ENCODE measurements at places on chromosomes 5 and 9. TPM values are rescaled to one million over a fixed set of nuclear protein-coding genes. Genes with fewer than 3 reads are reported as not detected.

DNA sequence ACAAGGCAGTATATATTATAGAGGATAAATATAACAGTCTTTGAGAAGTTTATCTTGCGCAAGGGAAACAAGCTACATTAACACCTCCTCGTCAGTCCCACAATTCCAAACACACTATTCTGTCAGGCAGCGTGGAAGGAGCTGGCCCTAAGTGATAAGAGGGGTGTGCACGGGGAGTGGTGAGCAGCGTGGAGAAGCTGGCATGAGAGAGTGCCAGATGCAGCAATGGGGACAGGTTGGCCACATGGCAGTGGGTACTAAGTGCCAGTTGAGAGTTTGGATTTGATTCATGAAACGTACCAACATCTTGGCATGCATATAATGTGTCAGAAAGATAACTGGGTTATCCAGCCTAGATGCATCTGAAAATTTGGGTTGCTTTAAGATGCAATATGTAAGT, 460.2 kb downstream of the ICE1 start:
- no peak for DNase-seq

Gene LAMC3
- total RNA-seq: 0.08 TPM

Gene LCN6
- total RNA-seq: not detected

GRCh38 chr9:20620650-20621470, 1.4 kb downstream of the MLLT3 start:
- no peak for DNase-seq

DNA sequence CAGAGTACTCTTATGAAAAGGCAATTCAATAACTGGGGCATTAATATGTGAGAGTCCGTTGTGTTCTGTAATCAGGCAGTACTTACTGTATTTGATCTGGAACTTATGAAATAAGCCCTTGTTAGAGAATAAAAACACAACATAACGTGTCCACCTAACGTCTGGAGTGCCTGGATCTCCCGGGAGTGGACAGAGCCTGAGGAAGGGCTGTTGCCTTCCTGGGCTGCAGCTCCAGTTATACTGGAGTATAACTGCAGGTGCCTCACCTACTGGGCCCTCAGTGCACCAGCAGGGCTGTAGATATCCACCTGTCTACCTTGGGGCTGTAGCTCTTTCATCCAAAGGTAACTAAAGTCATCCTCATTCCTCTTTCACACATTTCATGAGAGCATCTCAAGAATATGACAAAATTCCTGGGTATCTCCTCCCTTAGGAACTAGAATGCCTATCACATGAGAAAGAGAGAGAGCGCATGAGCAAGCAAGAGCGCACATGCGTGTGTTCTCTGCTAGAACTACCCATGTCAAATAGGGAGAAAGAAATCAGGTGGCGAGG, 200.1 kb downstream of the GAPVD1 start:
- DNase-seq: no peak

DNA sequence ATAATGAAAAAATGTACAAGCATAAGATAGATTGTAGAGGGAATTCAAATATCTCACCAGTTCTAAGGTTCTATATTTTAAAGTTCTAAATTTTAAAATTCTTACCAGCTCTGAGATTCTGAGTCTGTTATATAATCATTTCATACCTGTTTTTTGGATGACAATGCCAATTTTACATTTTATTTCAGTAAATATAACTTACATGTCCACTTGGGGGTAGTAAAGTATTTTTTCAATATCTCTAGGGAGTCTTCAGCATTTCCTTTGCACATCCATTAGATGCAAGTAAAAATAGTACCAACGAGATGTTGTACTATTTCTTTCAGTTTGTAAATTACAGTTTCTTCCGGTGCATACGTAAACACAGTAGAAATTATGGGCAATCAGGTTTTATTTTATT, 25.7 kb downstream of the NMUR2 start:
- no peak for DNase-seq

DNA sequence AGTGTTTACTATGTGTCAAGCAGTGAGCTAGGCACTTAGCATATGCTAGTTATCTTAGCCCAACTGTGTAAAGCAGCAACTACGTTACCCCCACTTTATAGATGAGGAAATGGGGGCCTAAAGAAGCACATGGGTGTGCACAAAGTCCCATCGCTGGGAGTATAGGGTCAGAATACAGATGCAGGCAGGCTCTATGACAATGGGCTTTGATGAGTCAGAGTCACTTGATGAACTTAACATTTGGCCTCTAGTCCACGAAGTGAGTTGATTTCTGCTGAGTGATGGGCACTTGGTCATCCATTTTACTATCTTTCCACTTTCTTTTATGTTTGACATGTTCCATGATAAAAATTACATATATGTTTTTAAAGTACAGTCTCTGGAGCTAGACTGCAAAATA, 204.3 kb downstream of the TRIM32 start:
- no peak for DNase-seq

GRCh38 chr9:17742067-17742466, 163.2 kb downstream of the SH3GL2 start:
- no peak for DNase-seq

- DNase-seq: no peak
Observed at GRCh38 chr5:31048282-31049270, 144.9 kb upstream of the CDH6 start.

DNA sequence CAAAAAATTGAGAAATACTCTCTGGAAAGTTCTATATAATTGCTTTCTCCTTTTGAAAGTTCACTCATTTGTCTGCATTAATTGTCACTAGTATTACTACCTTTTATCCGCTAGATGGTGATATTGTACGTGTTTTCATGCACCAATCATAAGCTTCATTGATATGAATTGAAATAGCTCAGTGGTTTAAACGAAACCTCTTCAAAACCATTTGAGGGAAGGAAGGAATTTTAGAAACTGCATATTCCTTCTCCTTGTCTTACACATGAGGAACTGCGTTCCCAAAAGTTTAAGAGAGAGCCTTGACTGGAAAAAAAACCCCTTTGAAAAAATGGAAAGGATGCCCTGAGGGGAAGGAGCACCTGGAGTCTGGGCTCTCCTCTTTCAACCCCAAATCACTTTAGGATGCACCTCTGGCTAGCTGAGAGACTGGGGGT, 98.6 kb downstream of the YTHDC2 start:
- DNase-seq: no peak

DNA sequence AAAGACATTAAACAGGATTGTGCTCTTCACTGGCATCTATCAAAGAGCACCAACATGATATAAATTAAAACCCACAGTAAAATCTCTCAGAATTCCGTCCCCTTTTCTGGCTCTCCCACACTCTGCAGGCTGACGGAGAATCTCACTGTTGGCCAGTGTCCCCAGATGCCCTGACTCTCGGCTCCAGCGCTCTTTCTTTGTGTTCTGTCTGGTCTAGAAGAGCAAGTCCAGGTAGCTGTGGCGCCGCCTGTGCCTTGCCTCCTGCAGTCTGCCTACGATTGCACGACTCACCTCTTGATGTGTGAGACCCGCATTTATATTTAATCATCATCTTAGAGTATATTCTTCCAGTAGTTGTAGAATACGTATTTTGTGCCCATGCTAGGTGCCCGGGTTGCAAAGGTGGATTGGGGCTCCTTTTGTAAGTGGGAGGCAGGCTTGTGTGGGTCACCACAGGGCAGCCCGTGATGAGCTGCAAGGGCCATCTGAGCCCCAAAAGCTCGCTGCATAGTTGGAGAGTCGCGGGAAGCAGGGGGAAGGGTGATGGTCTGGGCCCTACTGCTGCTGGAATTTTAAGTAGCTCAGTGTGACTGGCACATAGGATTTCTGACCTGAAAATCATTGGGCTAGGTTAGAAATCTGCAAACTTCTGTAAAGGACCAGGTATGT, 55.6 kb downstream of the EHMT1 start:
- no peak for DNase-seq

Gene NPR3
- total RNA-seq: not detected

Gene PTGDS
- total RNA-seq: not detected

- DNase-seq: no peak
Observed at GRCh38 chr5:96048763-96049162, 87.1 kb upstream of the ELL2 start.

GRCh38 chr9:99681113-99681512, 140.6 kb upstream of the NR4A3 start:
- no peak for DNase-seq

- no peak for DNase-seq
Observed at GRCh38 chr9:68832861-68833518, 128.0 kb downstream of the PIP5K1B start.

GRCh38 chr9:127283917-127284497, 19.4 kb downstream of the GARNL3 start:
- DNase-seq: no peak

DNA sequence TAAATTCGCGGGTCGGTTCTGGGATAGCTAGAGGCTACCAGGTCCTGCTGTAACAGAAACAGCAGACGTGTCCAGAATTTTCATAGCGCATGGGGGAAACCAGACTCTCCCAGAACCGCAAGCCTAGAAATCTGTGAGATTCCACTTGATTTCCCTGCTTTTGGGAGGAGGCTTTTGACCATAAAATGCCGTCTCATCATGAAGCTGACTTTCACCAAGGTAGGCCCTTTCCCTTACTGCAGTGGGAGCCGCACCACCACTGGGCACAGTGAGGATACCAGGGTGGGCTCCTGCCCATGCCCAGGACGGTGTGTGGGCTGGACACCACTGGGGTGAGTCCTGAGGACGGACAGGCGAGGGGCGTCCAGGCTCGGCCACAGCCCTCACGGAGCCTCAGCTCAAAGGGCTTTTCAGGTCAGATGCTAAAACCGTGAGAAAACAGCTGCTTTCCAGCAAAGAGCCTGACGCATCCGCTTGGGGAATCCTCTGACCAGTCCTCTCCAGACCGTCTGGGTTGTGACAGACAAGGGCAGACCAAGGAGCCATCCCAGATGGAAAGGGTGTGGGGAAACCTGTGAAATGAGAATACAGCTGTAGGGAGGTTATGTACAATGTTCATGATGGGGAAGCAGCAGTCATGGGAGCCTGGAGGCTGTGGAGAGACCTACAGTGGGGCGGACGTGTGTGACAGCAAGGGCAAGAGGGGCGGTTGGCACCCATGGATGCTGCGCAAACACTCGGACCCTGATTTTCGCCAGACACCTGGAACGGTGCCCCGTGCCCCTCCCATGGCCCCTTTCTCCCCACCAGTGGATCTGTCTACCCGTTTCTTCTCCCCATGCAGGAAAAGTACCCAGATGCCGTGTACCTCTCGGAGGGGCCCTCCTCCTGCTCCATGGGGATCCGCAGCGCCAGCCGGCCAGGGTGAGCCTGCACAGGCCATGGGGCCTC, 59.2 kb downstream of the IPPK start:
- no peak for DNase-seq

GRCh38 chr9:117293206-117294114, 121.4 kb downstream of the ASTN2 start:
- DNase-seq: no peak

GRCh38 chr9:107938801-107939386, 449.3 kb upstream of the KLF4 start:
- no peak for DNase-seq

DNA sequence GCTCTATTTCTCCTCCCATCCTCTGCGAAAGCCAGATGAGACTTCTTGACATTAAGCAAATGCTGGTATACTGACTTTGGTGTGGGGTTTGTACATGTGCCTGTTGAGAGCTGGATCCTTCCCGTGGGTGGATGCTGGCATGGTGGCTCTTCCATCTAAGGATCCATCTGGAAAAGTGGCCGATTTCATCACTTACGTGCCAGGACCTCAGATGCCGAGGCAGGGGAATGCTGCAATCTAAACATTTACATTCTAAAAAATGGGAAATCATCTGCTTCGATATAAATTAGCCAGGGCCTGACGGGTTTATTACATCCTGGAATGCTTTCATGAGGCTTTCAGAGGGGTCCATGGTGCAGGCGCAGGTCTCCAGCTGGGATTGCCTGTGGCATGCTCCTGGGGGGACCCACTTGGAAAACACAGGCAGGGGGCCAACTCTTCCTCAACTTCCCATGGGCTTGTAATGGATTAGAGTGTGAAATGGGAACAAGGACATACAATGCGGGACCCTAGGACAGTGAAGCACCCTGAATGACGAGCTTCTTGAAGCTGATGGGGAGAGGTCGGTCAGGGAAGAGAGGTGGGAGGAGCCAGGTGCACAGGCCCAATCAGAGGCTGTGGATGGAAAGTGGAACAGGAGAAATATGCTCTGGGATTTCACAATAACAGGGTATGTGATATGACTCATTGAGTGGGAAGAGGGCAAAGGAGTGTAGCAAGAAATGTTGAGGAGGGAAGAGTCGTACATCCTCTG, 105.5 kb upstream of the PITX1 start:
- DNase-seq: no peak

GRCh38 chr5:20369518-20369885, 381.5 kb upstream of the CDH18 start:
- DNase-seq: no peak

GRCh38 chr9:22447618-22448305, 1.1 kb downstream of the DMRTA1 start:
- no peak for DNase-seq

GRCh38 chr9:18331808-18332209, 142.1 kb upstream of the ADAMTSL1 start:
- DNase-seq: no peak

DNA sequence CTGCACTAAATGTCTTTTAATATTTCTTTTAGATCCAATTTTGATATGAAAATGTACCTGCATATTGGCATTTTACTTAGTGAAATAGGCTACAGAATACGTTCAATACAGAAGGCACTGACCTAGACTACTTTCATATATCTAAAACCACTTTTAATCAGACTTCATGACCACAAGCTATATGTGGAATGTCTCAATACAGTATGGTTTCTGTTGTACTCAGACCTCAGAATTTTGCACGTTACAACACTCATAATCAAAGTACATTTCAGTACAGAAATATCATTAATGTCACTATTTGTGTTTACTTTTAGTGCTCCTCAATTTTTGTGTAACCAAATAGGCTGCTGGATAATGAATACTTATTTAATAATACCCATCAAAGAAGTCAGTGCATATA, 74.8 kb downstream of the MEF2C start:
- no peak for DNase-seq

DNA sequence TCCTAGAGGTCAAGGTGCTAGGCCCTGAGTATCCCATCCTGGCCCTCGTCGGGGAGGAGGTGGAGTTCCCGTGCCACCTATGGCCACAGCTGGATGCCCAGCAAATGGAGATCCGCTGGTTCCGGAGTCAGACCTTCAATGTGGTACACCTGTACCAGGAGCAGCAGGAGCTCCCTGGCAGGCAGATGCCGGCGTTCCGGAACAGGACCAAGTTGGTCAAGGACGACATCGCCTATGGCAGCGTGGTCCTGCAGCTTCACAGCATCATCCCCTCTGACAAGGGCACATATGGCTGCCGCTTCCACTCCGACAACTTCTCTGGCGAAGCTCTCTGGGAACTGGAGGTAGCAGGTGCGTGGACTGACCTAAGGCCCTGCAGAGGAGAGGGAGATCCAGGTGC, 7.9 kb downstream of the BTNL9 start:
- no peak for DNase-seq

- DNase-seq: no peak
Observed at GRCh38 chr5:40879163-40879942, 29.9 kb upstream of the C7 start.

- no peak for DNase-seq
Observed at GRCh38 chr5:96565582-96566265, 96.5 kb upstream of the CAST start.

DNA sequence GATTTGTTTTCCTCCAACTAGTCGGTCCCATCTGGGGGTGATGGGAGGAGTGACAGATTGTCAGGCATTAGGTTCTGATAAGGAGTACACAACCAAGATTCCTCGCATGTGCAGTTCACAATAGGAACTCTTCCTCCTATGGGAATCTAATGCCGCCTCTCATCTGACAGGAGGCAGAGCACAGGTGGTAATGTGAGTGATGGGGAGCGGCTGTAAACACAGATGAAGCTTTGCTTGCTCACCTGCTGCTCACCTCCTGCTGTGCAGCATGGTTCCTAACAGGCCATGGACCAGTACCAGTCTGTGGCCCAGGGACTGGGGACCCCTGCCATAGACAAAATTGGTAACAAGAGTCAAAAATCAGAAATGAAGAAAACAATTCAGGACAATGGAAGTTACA, 173.3 kb upstream of the HMHB1 start:
- no peak for DNase-seq

All from GM12878 (cell line).